Epithelial cell of alveolus of lung (primary cell): ENCODE measurements at places on chromosomes 1 and 21. TPM values are rescaled to one million over a fixed set of nuclear protein-coding genes. Genes with fewer than 3 reads are reported as not detected.

The FLG2 gene
- total RNA-seq, result not detected in 2 replicates

The RAB42 gene
- total RNA-seq, result 5.5 and 5.8 TPM in 2 replicates

The NAXE gene
- 70.1 and 93.0 TPM in 2 replicates for total RNA-seq

The SYT14 gene
- 0.26 and 0.48 TPM in 2 replicates for total RNA-seq

The TMEM39B gene
- total RNA-seq, result 7.0 and 10.5 TPM in 2 replicates

The DHCR24 gene
- 18.6 and 228 TPM in 2 replicates for total RNA-seq

The RGS13 gene
- total RNA-seq, result 0.13 TPM in 1 of 2 replicates, not detected in the other

The RIPPLY3 gene
- 0.13 TPM in 1 of 2 replicates, not detected in the other for total RNA-seq

The CD84 gene
- not detected in 2 replicates for total RNA-seq

The MAB21L3 gene
- not detected in 2 replicates for total RNA-seq

The FALEC gene
- not detected in 2 replicates for total RNA-seq

The SPATC1L gene
- 17.5 and 30.8 TPM in 2 replicates for total RNA-seq

The TCHHL1 gene
- not detected in 2 replicates for total RNA-seq

The CATSPERE gene
- 0.13 TPM in 1 of 2 replicates, not detected in the other for total RNA-seq

The DTL gene
- 5.6 and 13.7 TPM in 2 replicates for total RNA-seq
